ENCODE measurements at places on chromosomes 7 and 10.

GRCh38 chr7:129952086-129952652 lies 591 bp downstream of the UBE2H start:
- DNase-seq, result no peak

GRCh38 chr7:36549029-36549428 lies 159.4 kb downstream of the ANLN start:
- no peak for DNase-seq

DNA sequence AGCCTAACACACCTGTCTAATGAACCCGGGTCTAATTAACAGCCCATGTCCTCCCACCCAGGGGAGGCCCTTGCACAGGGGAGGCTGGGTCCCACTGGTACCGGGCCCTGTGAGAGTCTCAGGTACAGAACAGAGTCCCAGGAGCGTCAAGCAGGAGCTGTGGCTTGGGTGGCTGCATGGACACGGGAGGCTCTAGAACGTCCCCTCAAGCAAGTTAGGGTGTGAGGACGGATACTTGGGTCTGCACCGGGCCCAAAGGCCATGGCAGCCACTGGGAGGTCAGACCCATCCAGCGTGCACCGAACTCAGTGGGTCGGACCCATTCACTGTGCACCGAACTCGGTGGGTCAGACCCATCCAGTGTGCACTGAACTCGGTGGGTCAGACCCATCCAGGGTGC lies 309.7 kb downstream of the DNAJB6 start:
- DNase-seq, result no peak

- no peak for DNase-seq
These were observed 33.1 kb upstream of the ZNF518A start for GRCh38 chr10:96096958-96097357.

DNA sequence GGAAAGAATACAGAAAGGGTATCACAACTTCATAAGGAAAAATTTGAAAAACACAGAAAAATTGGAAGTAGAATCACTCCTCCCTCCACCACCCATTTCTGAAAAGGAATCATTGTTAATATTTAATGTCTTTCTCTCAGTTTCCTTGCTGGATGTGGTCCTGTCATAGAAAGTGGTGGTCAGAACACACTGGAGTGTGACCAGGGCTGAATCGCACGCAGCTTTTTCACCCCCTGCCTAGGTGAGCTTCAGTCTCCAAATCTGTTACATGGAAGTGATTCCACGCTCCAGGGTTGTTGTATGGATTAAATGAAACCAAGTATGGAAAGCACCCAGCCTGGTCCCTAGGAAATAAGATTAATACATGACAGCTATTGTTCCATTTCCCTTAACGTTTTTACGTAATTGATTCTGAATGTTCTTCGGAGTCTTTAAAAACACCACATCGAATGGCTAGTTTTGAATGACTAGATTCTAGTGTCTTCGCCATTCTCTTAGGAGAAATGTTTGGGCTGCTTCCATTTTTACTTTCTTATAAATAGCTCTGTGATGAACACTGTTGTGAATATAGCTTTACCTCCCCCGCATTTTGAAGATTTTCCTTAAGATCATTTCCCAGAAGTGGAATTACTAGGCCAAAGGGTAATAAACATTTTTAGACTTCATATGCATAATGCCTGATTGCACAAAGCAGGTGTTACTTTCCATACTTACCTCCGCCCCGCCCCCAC lies 10.9 kb upstream of the DUSP5 start:
- no peak for DNase-seq

DNA sequence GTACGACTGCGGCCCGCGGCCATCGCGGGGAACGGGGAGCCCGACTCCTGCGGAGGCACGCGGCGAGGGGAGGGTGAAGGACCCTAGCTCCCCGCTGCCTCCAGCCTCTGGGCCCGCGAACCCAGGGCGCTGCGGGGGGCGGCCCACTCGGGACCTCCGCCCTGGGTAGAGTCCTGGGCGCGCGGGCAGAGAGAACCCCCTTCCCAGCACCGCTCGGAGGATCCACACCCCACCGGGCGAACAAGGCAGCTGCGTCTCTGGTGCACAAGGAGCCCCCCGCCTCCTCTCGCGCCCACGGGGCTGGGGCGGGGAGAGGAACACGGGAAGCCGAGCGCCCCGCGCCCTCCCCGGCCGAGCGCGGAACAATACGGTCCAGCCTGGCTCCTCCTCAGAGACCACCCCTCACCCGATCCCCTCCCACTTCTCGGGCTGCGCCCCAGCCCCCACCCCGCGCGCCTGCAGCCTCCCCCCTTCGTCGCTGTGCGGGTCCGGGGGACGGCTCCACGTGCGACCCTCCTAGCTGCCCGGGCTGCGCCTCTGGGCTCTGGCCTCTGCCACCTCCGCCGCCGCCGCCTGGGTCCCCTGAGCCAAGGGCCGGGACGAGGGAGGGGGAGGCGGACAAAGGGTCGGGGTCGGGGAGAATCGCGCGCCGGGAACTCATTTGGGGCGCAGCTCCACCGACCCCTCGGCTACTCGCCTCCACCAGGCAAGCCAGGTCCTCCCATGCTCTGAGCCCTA lies at the start of gene WDR86:
Gene WDR86 (minus strand): TSS at position 372 of the 738 bp plus-strand sequence. CDS start 449 bp downstream, outside the sequence.
- DNase-seq, result no peak

GRCh38 chr7:81256991-81257390 lies 338.1 kb upstream of the SEMA3C start:
- DNase-seq, result no peak

DNA sequence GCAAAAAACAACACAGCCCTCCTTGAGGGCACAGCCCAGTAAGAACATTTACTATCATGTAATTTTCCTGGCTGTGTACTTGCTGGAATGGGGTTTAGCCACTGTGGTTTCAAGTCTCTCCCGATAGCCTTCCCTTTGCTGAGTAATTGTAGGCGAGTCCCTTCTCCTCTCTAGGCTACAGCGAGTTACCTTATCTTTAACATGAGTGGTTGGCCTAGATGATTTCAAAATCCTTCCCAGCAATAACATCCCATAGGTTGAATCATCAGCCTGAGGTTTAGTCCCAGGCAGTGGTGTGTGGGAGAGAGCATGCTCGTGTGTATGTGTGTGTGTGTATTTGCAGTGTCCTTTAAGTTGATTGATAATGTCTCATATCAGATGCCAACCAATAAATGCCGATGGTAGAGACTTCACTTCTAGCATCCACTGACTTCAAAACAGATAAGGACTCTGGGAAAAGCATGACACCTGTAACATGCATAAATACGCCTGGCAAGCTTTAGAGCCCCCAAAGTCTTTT lies 142.9 kb upstream of the ZMIZ1 start:
- DNase-seq, result no peak

Data from NCI-H2029 (cell line).